ENCODE measurements at places on chromosomes 3 and 15. TPM values are rescaled to one million over a fixed set of nuclear protein-coding genes. Genes with fewer than 3 reads are reported as not detected.

PIGZ gene
- 1.1 TPM for polyA plus RNA-seq

- DNase-seq = no peak
Observed at GRCh38 chr3:14938954-14939353, 8.4 kb upstream of the NR2C2 start.

- no peak for DNase-seq
Observed at GRCh38 chr3:3665961-3666640, 133.1 kb upstream of the LRRN1 start.

LDHAL6B gene
- 0.19 TPM for polyA plus RNA-seq

DNA sequence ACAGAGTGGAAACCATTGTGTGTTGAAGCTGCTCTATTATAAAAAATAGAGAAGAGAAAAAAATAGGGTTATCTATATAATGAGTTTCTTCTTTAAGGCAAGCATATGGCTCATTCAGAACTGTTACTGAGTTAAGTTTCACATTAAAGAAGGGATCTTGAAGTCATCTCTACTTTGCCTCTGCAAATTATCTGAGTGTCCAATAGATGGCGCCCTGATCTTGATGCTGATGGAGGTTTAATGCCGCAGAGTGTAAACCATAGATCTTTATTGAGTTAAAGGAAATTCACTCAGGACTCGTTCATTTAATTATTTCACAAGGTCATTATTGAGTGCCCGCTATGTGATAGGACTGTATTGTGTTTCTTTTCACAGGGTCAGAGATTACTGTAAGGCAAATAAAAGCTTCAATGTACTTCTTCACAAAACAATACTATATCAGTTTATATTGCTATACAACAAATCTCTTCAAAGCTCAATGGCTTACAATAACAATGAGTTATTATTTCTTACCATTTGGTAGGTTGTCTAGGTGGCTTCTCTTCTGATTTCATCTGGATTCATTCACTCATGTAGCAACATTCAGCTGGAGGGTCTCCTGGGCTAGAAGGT lies 171.4 kb downstream of the NSUN3 start:
- DNase-seq = no peak

DNA sequence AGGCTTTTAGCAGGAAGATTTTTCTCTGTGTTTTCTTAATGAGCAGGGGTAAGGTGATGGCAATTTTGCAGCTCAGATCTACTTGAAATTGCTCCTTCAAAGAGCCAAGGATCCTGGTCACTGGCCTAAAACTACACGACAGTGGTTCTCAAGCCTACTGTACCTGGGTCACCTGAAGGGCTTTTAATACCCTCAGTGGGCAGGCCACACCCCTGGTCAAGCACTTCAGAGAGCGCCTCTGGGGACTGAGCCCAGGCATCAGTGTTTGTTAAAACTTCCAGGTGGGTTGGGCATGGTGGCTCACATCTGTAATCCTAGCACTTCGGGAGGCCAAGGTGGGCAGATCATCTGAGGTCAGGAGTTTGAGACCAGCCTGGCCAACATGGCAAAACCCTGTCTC lies 158.4 kb downstream of the FAM43A start:
- DNase-seq = no peak

PPP1R14D gene
- polyA plus RNA-seq = 0.47 TPM

DNA sequence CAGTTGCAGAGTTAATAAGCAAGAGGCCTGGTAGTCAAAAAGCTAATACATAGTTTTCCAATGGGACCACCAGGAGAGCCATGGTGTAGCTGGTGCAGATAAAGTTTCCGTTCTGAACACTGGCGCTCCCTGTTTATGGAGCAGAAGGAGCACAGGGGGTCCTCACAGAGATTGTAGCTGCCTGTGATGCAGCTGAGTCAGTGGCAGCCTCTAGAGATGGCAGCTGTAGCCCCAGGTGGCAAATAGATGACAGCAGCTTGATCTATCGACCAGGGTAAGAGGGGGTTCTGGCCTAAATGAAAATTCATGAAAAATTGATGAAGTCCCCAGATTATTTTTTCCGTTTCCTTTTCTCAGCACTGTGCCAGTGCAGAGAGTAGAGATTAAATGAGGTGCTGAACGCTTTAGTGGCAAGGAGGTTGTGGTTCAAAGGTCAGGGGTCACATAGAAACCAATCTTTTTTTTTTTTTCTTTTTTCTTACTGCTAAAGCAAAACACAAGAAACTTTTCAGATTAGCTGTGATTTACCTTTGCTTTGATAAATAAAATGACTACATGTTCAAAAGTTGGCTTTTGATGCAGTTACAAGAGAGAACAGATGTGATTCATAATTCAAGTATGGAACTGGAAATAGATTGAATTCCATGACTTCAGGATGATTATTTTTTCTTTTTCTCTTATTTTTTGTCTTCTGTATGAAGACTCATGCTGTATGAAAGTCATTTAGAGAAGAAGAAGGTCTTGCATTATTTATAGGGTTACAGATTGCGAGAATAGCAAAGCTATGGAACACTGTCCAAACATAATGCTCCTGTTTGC lies 63.3 kb downstream of the ROBO2 start:
- DNase-seq = no peak

DNA sequence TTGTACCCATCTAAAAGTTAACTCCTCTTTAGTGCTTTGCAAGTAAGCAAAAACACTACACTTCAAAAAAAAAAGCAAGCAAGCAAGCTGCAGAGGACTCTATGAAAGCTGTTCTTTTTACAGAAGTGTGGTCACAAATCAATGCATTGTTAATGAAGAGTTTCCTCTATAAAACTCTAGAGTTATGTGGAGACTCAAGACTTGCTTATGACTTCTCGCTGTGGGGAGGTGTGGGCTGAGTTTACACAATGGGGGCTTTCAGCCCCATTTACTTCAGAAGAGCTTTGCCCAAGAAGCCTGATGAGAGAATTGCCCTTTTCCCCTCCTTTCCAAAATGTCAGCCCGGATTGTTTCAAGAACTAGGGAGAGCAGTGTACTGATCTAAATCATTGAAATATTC lies 144.4 kb downstream of the IGSF11 start:
- DNase-seq = no peak

DNA sequence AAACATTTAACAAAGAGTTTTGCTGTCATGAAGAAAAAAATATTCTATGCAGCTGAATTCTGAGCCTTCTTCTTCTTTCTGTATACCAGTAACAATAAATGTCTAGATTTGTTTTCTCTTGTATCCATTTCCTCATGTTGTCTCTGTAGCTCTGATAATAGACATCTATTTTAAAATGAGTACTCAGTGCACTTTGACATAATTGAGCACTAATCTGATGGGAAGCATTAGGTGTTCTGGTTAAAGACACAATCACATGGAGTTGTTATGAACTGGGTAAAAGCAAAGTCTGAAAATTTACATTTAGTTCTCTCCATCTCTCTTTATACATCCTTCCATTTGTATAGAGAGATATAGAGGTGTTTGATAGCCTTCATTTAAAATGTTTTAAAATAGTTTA lies 230.0 kb downstream of the BCHE start:
- DNase-seq = no peak

- DNase-seq = no peak
Observed at GRCh38 chr3:88986834-88987233, 120.6 kb upstream of the EPHA3 start.

- DNase-seq = no peak
Observed at GRCh38 chr3:156776031-156776430, 50.1 kb upstream of the LEKR1 start.

DNA sequence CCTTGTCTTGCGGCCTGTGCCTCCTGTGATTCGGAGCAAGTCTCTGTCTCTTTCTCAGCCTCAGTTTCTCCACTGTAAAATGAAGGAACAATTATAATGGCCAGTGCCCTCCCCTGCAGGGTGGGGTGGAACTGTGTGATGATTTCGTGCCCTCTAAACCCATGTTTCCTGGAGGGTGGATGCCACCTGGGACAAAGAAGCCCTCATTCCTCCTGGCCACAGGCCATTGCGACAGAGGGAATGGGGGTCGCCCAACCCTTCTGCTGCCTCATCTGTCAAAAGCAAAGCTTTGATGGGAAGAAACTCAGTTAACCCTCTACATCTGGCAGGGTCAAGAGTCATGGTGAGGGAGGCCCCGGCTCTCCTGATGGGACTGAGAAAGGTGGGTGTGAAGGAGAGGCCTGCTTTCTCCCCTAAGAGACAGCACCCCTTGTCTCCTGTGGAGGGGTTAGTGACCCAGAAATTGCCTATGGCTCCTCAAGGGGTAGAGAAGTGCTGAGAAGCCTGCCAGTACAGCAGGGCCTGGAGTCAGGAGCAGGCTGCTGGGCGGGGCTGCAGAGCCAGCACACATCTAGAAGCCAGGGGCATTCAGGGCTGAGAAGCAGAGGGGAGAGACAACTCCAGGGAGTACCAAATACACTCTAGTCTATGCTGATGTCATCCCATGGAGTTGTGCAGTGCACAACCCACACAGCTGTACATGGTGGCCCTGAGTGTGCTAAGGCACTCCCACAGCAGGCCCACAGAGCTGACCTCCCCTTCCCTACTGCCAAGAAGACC lies 61.0 kb downstream of the PLXNA1 start:
- DNase-seq = no peak

DNA sequence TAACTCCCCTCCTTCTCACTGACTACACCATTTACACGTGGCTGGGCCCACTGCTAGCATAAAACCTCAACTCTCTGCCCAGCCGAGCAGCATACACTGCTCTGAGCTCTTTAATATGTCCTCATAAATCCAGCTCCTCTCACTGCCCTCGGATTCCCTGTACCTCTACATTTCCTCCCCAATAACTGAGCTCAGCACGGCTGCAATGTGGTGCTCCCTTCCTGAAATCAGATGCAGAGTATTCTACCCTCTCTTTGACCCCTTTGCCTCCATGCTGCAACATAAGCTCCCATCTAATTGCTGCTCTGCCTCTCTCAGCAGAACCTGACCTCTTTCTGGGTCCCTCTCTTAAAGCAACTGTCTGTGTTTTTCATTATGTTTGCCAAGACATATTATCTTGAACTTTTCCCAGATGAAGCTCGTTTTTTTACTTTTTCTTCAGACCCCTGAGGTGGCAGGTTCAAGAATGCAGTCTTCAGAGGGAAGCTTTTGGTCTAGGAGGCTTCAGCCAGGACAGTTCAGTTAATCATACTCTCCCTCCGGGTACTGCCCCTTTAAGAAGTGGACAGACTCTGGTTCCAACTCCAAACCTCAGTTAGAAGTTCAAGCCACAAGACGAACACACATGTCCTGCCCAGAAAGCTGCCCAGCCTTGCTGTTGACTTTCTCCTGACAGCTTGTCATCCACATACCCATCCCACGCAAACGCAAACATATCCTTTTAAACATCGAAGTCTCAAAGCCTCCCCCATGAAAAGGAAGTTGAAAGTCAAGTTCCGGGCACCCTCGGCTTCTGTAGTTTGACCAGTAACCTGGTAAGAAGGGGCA lies 81.1 kb upstream of the NEO1 start:
- no peak for DNase-seq

- no peak for DNase-seq
Observed at GRCh38 chr3:103127737-103128136, 692.9 kb downstream of the ZPLD1 start.
